ENCODE measurements at places on chromosomes 5 and 9.

- H3K4me1 ChIP-seq: no peaks in the 10 kb centered on the region
- H3K27me3 ChIP-seq: no peaks in the 10 kb centered on the region
- no peak overlapping the region for H3K27ac ChIP-seq
- no peak for DNase-seq
Measured at GRCh38 chr5:20528471-20528870, 540.5 kb upstream of the CDH18 start.

DNA sequence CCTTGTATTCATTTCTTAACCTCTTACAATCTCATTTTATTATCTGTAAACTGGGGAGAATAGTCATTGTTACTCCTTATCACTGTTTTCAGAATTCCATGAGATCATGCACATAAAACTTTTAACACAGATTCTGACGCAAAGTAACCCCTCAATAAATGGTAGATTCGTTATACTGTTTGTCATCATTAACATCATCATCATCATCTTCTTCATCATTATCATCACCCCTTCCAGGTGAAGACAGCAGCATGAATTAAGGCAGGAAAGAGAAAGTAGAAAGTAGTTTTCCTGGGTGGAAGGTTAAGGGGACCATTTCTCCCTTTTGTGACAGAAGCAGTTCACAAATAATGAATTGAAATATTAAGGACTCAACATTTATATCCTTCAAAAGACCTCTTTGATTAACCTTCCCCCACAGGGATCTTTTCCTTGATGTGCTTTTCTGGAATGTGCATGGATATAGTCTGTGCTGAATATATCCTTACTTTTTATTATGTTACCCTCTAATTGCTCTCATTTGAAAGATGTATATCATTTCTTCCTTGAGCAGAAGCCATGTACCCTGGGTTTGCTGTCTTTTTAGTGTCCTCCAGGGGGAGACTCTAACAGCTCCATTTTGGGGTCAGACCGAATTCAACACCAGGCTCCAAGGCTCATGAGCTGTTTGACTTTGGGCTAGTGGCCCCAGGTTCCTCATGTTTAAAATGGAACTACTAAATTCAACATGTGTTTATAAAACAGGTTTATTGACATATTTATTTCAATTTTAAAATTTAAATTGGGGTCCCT, 1029.9 kb upstream of the WWC1 start:
- no peaks in the 10 kb centered on the region for H3K27me3 ChIP-seq
- no peak overlapping the region for H3K27ac ChIP-seq
- no peak for DNase-seq
- no peaks in the 10 kb centered on the region for H3K36me3 ChIP-seq

GRCh38 chr9:97875111-97875510, 22.1 kb downstream of the FOXE1 start:
- H3K4me1 ChIP-seq: no peaks in the 10 kb centered on the region
- no peak for DNase-seq
- H3K27ac ChIP-seq: no peak overlapping the region
- H3K27me3 ChIP-seq: peaks cover 3% of the 10 kb centered on the region
- H3K36me3 ChIP-seq: no peaks in the 10 kb centered on the region

GRCh38 chr9:101442318-101442717, 6.7 kb upstream of the ALDOB start:
- H3K27ac ChIP-seq: no peak overlapping the region
- H3K27me3 ChIP-seq: no peaks in the 10 kb centered on the region
- DNase-seq: no peak
- H3K4me3 ChIP-seq: no peak overlapping the region
- no peaks in the 10 kb centered on the region for H3K4me1 ChIP-seq
- no peaks in the 10 kb centered on the region for H3K36me3 ChIP-seq

DNA sequence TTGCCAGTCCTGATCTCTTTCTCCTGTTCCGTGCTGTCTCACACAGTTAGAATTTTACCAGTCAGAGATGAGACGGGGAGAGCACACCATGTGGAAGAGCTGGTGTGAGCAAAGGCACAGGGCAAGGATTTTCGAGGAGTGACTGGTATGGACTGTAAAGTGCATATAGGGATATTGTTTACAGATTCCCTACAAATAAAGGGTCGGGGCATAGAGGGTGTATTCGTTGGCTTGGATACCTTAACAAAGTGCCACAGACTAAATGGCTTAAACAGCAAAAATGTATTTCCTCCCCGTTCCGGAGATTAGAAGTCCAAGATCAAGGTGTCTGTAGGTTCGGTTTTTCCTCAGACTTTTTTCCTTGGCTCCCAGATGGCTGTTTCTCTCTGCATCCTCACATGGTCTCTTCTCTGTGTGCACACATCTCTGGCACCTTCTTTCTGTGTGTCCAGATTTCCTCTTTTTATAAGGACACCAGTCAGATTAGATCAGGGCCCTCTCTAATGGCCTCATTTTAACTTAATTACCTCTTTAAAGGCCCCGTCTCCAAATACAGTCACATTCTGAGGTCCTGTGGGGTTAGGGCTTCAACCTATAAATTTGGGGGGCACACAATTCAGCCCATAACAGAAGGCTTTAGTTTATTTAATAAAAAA, 23.4 kb downstream of the CYFIP2 start:
- H3K36me3 ChIP-seq: peaks cover 92% of the 10 kb centered on the region
- H3K4me3 ChIP-seq: no peak overlapping the region
- no peak overlapping the region for H3K27ac ChIP-seq
- H3K4me1 ChIP-seq: no peaks in the 10 kb centered on the region
- H3K27me3 ChIP-seq: no peaks in the 10 kb centered on the region
- no peak for DNase-seq

DNA sequence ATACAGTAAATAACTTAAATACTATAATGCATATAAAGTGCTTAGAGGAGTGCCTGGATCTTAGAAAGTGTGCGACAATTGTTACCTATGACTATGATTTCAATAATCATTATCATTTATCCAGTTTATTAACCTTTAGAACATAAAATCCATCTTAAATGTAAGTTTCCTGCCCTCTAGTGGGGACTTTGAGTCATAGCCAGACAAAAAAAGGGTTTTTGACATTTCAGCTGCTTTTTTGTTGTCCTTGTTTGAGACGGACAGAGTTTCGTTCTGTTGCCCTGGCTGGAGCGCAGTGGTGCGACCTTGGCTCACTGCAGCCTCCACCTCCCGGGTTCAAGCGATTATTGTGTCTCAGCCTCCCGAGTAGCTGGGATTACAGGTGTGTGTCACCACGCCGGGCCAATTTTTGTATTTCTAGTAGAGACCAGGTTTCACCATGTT, 9.7 kb upstream of the C9orf152 start:
- H3K27me3 ChIP-seq: no peaks in the 10 kb centered on the region
- no peak overlapping the region for H3K4me3 ChIP-seq
- peak overlapping the region; percentile 59 for H3K27ac ChIP-seq
- H3K36me3 ChIP-seq: no peaks in the 10 kb centered on the region
- peaks cover 21% of the 10 kb centered on the region for H3K4me1 ChIP-seq

- H3K27me3 ChIP-seq: no peaks in the 10 kb centered on the region
- H3K4me1 ChIP-seq: no peaks in the 10 kb centered on the region
- no peak overlapping the region for H3K27ac ChIP-seq
- H3K36me3 ChIP-seq: no peaks in the 10 kb centered on the region
Measured at GRCh38 chr5:54774281-54775170, 210.9 kb downstream of the ESM1 start.

- no peak overlapping the region for H3K27ac ChIP-seq
- H3K4me3 ChIP-seq: no peak overlapping the region
- no peaks in the 10 kb centered on the region for H3K27me3 ChIP-seq
- H3K4me1 ChIP-seq: no peaks in the 10 kb centered on the region
- no peak for DNase-seq
Measured at GRCh38 chr5:54484219-54484894, 28.9 kb downstream of the HSPB3 start.

DNA sequence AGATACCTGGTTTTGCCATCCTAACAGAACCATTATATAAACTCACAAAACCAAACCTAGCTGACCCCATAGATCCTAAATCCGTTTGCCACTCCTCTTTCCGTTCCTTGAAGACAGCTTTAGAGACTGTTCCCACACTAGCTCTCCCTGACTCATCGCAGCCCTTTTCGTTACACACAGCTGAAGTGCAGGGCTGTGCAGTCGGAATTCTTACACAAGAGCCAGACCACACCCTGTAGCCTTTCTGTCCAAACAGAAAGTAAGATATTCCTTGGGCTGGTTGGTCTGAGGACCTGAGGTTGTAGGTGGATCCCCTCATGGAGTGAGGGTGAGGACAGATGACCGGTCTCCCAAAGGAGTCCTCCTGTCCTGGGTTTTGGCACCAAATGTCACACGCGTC, 56.7 kb upstream of the NAA35 start:
- no peak overlapping the region for H3K4me3 ChIP-seq
- DNase-seq: no peak
- H3K4me1 ChIP-seq: no peaks in the 10 kb centered on the region
- H3K27ac ChIP-seq: no peak overlapping the region
- no peaks in the 10 kb centered on the region for H3K36me3 ChIP-seq

GRCh38 chr5:67026278-67026677, 170.3 kb downstream of the CD180 start:
- no peaks in the 10 kb centered on the region for H3K36me3 ChIP-seq
- H3K27ac ChIP-seq: no peak overlapping the region
- no peak overlapping the region for H3K4me3 ChIP-seq
- no peaks in the 10 kb centered on the region for H3K27me3 ChIP-seq

GRCh38 chr9:136711751-136712689, at the start of gene DIPK1B:
Gene DIPK1B (plus strand): TSS chr9:136712572. CDS start chr9:136712666, 94 bp downstream.
- no peak within 1 kb of the TSS for H3K4me3 ChIP-seq
- no peak for DNase-seq
- H3K27ac ChIP-seq: no peak within 1 kb of the TSS
- no peaks in the 10 kb centered on the region for H3K36me3 ChIP-seq

DNA sequence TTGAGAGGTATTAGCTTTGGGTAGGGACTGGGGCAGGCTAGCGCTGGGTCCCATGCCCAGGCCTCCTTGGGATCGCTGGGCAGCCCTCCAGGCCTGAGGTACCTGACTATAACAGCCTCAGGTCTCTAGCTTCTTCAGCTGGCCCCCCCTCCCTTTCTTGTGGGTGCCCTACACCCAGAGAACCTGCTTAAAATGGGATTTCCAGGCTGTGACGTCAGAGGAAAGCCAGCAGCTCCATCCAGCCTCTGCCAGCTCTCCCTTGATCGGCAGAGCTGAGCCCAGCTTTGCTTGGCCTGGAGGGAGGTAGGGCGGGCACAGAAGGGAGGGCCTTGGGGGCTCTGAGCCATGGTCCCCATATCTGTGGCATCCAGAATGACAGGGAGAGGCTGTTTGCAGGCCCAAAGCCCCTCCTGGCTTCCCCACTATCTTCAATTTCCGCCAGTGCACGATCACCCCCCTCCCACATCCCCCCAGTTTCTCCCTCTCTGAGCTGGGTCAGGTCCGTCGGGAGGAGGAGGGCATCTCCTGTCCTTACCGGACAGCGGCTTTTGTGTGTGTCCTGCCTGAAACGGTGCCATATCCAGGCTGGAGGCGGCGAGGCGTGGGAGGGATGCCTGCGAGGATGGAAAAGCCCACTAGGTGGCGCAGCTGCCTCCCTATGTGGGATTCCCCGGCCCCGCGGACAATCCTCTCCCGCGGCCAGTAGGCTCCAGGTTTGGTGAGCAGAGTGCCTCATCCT, 10.8 kb downstream of the REEP2 start:
- no peaks in the 10 kb centered on the region for H3K27me3 ChIP-seq
- H3K27ac ChIP-seq: no peak overlapping the region
- peak; percentile 73 for DNase-seq
- peaks cover 8% of the 10 kb centered on the region for H3K4me1 ChIP-seq
- no peak overlapping the region for H3K4me3 ChIP-seq

DNA sequence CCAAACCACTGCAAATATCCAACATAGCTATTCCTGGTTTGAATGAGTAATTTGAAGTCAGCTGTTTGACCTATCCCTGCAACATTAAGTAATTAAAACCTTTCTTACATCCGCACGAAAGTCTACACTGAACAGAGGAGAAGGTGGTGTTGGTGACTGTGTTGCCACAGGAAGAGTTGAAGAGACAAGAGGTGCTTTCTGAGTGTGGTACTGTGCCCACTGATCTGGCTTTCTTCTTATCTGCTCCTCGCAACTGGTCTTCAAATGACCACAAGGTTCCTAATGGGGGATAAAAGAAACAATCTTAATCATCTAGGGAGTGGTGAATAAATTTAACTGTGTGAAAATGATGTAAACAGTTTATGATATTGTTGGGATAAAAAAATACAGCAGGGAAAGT, 29.4 kb upstream of the PDCL start:
- H3K36me3 ChIP-seq: peaks cover 67% of the 10 kb centered on the region
- DNase-seq: no peak
- H3K27me3 ChIP-seq: no peaks in the 10 kb centered on the region
- no peaks in the 10 kb centered on the region for H3K4me1 ChIP-seq
- no peak overlapping the region for H3K4me3 ChIP-seq
- H3K27ac ChIP-seq: no peak overlapping the region

- no peak for DNase-seq
- no peak overlapping the region for H3K27ac ChIP-seq
- H3K4me3 ChIP-seq: no peak overlapping the region
- H3K27me3 ChIP-seq: no peaks in the 10 kb centered on the region
Measured at GRCh38 chr9:130426467-130426773, 18.3 kb upstream of the ASS1 start.

DNA sequence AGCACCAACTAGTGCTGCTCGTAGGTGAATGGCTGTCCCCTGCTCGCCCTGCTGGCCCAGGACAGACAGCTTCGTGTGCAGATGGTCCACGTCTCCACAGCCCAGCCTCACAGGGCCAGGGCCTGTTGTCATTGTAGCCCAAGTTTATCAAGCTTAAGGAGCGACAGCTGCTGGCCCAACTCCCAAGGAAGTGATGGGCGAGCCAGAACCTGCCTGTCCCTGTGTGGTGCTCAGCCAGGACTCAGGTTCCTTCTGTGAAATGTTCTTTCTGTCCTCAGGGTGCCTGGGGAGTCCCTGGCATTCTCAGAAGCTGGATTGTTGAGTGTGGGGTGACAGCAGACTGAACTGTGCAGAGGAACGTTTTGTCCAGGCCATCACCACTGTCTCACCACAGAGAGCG, 16.4 kb downstream of the TRIP13 start:
- no peak overlapping the region for H3K27ac ChIP-seq
- H3K36me3 ChIP-seq: peaks cover 96% of the 10 kb centered on the region
- DNase-seq: no peak
- H3K4me1 ChIP-seq: no peaks in the 10 kb centered on the region
- H3K4me3 ChIP-seq: no peak overlapping the region
- no peaks in the 10 kb centered on the region for H3K27me3 ChIP-seq

DNA sequence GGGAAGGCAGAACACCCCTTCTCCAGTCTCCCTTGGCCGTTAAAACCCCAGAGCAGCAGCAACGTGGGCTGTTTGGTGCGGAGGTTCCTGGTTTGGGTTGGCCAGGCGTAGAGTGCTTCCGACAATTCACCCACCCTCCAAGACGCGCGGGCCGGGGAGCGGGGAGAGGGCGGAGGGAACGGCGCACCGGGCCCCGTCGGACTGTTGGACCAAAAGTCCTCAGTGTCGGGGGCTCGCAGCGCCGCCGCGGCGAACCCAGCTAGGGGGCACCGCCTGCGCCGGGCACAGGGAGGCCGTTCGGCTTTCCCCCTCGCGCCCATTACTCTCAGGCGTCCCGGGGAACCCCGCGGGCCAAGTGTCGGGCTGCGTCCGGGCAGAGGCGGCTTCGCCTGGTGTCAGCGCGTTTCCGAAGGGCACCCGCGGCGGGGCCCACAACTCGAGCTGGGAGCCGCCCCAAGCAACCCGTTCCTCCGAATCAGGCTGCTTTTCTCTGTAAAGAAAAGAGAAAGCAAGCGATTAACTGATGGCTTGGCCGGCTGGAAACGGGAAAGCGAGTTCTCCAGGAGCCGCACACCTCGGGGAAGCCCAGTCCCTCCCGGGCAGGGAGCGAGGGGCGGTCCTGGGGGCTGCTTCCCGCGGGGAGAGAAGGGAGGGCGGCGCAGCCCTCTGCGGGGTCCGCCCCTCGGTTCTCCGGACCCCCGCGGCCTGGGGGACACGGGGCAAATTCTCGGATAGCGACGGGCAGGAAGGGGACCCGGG, 145.5 kb downstream of the ERCC6L2 start:
- H3K4me3 ChIP-seq: no peak overlapping the region
- H3K27ac ChIP-seq: no peak overlapping the region
- no peak for DNase-seq
